DMS153 (cell line): ENCODE measurements at places on chromosomes 11 and 22.

DNA sequence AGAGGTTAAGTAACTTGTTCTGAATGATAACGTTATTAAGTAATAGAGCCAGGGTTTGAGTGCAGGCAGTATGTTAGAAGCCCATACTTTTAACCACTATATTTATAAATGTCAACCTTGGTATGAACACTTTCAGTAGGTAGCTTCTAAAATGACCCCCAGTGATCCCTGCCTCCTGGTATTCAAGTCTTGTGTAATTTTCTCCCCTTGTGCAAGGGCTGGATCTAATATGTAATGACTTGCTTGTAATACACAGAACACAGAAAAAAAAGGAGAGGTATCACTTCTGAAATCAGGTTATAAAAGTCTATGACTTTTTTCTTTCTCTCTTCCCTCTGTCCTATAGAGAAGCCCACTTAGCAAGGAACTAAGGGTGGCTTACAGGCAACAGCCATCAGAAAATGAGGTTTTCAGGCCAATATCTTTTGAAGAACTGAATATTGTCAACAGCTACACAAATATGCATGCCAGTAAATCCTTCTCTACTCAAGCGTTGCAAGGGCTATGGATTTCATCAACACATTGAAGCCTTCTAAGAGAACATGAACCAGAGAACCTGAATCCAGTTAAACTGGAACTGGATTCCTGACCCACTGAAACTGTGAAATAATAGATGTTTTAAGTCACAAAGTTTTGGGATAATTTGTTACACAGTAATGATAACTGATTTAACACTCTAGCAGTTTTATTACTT is 712.3 kb downstream of the METTL15 start:
- DNase-seq = no peak

DNA sequence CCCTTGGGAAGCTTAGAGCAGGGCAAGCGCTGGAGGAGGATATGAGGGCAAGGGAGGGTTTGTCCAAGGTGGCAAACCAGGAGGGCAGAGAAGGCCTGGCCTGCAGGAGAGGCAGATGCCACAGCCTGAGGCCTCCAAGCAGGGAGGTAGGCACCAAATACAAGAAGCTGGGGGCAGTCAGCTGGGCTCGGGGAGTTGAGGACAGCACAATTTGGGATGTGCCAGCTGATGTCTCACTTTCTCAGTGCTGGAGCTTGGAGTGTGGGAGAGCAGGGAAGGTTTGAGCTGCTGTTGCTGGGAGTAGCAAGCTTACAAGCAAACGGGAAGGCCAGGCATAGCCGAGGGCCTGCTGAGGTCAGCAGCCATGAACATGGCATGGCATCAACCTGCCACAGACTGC is 4.0 kb downstream of the ZDHHC24 start:
- no peak for DNase-seq

- peak; percentile 37 for DNase-seq
Observed at GRCh38 chr11:127656116-127656836, 655.7 kb upstream of the KIRREL3 start.

DNA sequence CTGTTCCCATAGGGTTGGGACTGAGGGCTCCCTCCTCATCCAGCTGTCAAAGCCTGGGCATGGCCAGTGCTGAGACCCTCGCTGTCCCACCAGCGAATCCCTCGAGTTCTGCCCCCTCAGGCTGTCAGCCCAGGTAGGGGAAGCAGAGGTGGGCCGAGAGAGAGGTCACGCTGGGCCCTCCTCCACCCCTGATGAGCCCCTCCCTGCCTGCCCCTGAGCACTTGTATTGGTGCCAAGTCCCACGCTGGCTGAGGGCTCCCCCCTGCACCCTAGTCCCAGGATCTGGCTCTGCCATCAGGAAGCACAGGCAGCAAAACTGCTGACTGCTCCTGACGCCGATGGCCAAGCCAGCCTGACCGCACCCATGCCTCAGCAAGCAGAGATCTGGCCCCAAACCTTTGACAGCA is 3.3 kb downstream of the PRR33 start:
- DNase-seq = no peak

DNA sequence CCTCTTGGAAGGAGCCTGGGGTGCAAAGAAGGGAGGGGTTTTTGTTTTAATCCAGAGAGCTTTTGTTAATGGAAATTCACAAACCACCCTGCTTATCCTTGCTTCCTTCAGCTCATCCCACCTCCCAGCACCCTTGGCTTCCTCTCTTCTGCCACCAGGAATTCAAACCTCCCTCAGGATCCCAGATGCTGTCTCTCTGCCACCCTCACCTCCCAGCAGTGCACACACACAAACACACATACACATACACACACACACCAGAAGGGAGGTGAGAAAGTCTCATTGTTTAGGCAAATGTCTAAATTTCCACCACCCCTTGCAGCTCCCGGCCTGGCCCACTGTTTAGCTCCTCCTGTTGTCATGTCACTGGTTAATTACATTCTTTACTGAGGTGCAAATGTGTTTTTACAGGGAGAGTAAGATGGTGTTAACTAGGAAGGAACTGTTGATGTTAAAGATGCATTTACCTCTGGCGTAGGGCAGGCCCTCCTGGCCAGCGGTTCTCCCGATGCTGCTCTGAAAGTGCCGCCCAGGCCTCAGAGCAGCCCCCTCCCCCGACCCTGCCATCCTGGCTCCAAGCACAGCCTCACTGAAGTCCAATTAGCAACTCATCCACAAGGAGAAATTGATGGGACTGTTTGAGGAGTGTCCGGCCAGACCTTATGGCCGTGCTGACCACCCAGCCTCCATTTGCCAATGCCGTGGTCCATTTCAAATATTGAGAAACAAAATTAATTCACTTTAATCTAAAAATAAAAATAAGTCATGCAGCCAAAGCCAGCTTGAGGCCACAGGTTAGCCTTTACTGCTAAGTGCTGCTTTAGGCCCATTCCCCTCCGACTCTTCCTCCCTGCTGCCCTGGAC is 165.4 kb downstream of the FEZ1 start:
- DNase-seq = no peak

- DNase-seq = no peak
Observed at GRCh38 chr22:38831166-38831945, 12.5 kb downstream of the NPTXR start.

DNA sequence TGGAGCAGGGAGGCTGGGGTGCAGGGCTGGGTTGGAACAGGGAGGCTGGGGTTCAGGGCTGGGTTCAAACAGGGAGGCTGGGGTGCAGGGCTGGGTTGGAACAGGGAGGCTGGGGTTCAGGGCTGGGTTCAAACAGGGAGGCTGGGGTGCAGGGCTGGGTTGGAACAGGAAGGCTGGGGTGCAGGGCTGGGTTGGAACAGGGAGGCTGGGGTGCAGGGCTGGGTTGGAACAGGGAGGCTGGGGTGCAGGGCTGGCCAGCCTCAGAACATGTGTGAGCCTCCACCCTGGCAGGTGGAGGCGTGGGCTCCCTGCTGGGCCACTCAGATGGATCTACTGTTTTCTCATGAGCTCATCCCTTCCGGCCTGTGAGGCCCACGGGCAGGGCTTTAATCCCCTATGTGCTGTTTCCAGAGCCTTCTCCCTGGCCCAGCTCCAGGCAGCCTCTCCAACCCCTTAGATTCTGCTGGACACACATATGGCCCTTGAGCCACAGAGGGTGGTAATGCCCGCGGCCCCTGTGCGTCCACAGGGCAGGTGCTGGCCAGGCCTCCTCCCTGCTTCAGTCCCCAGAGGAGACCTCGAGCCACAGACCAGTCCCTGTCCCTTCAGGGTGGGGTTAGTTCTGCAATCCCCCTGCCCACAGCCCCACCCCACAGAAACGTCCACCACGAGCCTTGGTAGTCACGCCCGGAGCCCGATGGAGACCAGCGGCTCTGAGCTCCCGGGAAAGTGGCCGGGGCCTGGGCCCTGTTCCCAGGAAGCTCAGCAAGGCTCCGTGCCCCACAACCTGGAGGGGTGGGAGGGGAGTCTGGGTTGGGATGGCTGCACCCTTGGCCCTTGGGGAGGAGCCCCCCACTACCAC is 197.9 kb downstream of the BRD1 start:
- DNase-seq = no peak

- DNase-seq = no peak
Observed at GRCh38 chr11:77029829-77030228, 4.4 kb upstream of the B3GNT6 start.
